ENCODE measurements at places on chromosomes 3 and 15.
A peak's percentile ranks its signal among the peaks of the same experiment; 100 is the strongest.

DNA sequence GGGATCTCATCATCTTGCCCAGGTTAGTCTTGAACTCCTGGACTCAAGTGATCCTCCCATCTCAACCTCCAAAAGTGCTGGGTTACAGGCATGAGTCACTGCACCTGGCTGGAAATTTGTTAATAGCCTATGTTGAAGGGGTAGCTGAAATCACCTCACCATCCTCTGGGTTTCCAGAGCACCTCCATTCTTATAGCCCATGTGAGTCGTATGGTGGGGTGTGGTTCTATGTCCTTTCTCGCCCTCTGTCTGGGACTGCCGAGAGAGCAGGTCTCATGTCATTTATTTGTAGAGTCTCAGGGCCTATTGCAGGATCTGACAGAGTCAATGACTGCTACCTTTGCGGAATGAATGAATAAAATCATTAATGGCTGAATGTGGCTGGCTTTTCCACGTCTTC, 20.9 kb downstream of the CEMIP start:
- DNase-seq = no peak

DNA sequence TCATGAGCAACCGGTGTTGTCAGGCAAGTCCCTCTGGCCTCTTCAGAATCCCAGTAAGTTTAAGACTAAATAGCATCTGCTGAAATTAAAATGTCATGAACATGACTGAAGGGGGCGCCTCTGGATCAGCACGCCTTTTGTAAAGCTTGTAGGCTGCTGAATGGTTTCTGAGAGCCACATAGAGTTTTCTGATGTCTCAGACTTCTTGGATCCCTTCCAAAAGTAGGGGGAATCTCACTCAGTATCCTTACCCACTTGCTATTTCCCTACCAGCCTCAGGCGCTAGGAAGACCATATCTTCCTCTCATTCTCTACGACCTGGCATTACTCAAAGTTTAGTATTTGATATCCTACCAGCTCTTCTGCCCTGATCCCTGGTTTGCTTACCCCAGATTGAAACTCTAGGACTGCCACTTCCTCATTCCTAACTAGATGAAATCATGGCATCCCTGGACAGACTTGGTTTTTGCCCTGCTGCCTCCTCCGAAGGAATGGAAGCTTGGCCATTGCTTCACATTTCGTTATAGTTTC, 62.7 kb upstream of the CD47 start:
- no peak for DNase-seq

DNA sequence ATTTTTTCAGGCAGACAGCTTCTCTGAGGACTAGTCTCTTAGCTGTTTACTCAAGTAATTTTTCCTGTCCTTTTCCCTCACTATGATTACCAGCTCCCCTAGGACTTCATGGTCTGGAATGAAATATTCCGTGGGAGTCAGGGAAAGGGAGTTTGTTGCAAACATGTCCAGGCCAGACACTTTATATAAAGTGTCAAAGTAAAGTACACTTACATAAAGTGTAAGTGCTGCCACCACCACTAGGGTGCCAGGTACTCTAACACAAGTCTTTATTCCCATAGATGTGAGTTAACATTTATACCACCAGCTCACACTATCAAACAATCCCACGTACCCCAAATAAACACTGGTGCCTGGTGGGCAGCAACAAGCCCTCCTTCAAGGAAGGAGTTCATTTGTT, 179.8 kb downstream of the SNRPN start:
- DNase-seq = no peak

GRCh38 chr3:123169492-123169929, 32.2 kb upstream of the SEC22A start:
- no peak for DNase-seq

DNA sequence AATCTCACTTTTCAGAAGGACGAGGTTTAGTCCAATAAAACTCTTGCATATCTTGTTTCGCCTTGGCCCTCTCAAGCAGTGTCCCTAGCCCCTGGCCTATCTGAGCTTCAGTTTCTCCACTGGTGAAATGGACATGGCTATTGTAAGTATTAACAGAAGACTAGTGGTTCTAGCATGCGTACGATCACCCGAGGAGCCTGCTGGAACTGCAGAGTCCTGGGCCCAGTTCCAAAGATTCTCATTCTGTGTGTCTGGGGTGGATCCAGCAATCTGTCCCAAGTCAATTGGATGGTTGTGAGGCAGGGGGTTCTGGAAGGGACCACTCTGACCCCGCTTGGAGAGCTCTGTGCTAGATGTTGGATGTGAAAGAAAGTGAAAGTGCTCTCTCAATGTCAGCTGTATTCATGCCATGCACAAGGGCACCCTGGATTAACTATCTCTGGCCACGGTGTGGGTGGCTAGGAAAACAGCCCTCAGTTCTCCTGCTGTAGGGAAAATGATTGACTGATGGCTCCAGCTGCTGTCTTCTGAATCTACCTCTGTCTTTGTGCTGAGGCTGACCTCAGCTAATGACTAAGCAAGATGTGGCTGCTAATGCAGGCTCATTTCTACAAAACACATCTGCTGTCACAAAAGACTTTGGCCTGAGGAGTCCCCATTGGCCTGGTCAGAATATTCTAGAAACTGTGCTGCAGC, 1.9 kb upstream of the PLA1A start:
- DNase-seq = no peak

DNA sequence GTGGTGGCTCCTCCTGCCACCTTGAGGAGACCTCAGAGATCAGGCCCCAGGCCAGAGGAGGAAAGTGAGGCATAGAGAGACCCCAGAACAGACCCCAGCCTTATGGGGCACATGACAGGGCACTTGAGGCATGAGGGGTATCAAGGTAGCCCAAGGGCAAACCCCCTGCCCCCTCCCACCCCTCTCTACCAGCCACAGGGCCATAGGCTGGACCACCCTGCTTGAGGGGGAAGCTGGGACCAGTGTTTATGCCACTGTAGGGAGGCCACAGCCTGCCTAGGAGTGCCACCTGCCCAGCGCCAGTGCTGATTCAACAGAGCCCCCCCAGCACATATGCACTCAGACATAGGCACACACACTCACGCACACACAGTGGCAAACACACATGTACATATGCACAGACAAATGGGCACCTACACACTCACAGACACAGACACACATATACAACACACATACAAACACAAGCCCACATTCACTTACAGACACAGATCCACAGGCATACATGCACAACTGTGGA, 10.3 kb downstream of the MYL3 start:
- no peak for DNase-seq

- DNase-seq = no peak
Observed at GRCh38 chr3:52043750-52044149, 12.6 kb downstream of the DUSP7 start.

DNA sequence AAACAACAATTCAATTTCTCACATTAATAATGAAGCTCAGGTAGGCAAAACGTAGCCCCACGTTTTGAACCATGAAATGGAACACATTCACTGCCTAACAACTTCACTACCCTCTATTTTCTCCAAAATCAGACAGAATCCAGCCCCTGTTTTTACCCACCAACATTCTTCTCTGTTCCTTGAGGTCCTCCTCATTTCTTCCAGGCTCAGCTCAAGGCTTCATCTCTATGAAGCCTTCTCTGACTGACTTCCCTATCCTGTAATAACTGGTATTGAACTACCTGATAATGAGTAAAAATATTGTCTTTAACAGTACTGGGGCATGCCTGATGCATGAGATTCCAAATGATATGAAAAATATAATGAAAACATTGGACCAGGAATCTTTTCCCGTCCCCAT, 2.2 kb downstream of the TFRC start:
- DNase-seq = no peak

DNA sequence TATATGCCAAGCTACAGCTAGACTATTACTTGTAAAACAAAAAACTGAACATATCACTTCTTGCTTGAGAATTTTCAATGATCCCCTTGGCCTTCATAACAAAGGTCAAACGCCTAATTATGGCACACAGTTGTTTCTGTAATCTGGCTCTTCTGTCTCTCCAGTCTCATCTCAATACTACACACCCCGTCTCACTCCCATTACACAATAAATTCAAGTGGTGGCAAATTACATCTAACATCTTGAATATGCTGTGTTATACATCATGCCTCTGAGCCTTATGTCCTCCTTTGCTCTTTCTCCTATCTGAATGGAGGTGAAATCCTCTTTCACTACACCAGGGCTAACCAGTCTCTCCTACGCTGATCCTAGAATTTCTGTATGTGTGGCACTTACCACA, 140.4 kb downstream of the TBL1XR1 start:
- no peak for DNase-seq

DNA sequence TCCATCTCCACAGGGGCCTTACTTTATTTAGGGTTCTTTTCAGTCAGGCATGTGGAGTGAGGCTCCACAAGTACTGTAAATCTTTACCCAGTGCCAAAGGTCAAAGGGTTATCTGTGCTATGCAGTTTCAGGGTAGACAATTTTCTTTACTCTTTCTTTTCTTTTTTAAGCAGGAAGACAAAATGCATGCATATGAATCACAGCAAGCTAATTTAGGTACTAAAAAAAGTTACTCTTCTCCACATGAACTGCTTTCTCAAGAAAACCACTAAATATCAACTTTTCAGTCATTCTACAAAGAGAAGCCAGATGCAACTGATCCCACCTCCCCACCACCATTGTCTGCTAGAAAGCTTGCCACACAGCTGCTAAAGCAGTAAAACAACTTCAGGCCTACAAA, 73.3 kb upstream of the PYGO1 start:
- no peak for DNase-seq

DNA sequence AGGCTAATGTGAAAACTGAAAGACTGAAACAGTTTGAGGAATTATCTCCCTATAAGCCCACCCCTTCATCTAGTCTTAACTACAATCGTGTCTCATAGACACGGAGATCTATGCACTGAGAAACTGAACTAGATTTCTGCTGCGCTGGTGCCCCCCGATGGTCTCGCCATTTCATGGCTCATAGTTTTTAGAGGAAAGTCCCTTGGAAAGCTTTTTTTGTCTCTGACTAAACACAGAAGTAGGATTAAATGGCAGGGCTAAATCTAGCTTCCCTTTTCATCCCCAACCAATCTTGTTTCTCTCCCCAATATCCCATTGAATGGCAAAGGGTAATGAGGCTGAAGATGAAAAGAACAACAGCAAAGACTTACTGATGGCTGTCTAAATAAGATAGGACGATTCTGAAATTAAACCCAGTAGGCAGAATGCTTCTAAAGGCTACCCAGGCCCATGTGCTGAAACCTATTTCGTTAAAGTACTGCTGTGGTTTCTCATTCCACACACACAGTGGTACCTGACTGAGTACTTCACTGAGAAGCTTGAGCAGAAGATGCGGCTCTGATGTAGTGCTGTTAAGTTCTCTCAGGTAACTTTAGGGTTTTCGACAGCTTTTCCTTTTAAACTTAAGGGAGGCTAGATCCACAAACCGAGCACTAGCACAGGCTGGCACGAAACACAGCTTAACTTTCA, 142.7 kb downstream of the GADL1 start:
- DNase-seq = peak; percentile 11

GRCh38 chr15:81106560-81106959, 27.5 kb upstream of the CFAP161 start:
- DNase-seq = peak; percentile 8

DNA sequence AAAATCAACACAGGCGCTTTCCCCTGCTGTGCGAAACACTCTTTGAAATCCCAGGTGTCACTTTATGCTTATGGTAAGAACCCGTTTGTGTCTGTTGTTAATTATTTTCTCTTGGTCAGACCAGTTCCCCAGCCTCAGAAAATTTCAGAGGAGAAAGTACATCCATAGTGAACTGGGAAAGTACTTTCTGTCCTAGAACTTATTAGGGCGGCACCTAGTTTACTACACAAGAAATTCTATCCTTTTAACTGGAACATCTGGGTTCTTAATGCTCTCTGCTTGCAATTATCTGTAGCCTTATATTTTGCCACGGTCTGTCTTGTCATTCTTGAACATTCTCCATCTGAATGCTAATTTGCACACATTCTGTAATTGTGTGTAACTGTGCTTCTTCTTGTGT, 215.0 kb downstream of the PTPRG start:
- no peak for DNase-seq

GRCh38 chr15:73386886-73387506, 18.2 kb upstream of the HCN4 start:
- no peak for DNase-seq

DNA sequence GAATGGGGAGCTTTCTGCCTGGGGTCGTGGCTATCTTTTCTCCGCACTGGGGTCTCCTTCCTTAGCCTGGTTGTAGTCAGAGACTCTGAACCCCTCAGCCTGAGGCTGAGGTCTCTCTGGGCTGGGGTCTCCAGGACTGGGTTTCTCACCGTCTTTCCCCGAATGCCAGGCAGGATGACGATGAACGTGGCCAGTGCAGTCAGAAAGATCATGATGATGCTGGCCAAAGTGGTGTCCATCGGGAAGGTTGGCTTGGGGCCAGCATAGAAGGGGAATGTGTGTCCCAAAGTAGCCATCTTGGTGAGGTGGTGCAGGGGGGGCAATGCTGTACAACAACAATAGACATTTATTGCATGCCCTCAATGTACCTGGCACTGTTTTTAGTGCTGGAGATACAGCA, 7.0 kb downstream of the DUOXA1 start:
- no peak for DNase-seq

DNA sequence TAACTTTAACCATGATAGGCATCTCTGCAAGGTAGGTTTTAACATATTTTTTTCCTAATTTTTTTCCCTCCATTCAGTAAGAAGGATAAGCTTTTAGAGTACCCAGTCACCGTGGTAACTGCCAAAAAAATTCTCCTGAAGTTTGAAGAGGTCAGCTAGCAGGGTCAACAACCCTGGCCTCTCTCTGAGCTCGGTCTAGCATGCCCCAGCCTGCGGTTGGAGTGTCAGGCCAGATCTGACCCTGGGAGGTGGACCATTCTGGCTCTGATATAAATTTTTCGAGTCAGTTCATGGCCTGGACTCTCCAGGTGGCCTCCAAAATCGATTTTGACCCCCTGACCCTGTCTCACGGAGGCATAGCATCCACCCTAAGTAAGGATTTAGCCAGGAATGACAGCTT, 29.7 kb downstream of the SOX2 start:
- DNase-seq = no peak

GRCh38 chr3:186871403-186871924, 29.0 kb downstream of the ADIPOQ start:
- DNase-seq = no peak

DNA sequence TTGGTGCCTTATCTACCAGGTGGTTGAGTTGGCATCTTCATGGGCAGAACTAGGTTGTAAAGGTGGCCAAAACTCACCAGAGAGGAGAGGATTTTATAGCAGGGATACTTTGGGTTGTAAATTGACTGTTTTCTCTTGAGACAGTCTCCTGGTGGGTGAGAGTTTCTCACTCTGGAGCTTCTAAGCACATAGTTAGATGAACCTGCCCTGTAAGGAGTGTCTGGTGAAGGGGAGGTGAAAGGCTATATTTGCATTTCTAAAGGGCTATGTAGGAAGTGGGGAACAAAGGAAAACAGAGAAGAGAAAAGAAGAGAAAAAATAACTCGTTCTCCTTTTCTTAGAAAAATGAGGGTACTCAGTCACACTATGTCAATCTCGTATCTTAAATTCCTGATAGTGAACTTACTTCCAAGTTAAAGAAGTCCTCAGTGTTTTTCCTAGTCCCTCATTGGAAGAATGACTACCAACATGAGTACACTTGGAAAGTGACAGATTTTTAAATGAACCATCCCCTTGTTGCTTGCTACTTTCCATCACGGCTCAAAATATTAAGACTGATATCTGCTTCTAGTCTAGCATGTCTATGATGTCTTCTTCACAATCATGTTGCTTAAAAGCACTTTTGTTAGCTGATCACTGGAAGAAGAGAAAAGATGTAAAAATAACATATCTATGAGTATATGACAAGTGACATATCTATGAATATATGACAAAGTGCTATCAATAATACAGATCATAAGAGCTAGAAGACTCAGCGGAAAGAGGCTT, 113.8 kb upstream of the P2RY1 start:
- DNase-seq = no peak

Data from GM12878 (cell line).